Activated T-helper 1 cell treated with Interleukin-2 at 50 U/mL for 16 hours (primary cell): ENCODE measurements at places on chromosomes 16 and 17.

- DNase-seq = peak; percentile 38
Measured at GRCh38 chr17:68296217-68297191, 5.2 kb downstream of the ARSG start.

DNA sequence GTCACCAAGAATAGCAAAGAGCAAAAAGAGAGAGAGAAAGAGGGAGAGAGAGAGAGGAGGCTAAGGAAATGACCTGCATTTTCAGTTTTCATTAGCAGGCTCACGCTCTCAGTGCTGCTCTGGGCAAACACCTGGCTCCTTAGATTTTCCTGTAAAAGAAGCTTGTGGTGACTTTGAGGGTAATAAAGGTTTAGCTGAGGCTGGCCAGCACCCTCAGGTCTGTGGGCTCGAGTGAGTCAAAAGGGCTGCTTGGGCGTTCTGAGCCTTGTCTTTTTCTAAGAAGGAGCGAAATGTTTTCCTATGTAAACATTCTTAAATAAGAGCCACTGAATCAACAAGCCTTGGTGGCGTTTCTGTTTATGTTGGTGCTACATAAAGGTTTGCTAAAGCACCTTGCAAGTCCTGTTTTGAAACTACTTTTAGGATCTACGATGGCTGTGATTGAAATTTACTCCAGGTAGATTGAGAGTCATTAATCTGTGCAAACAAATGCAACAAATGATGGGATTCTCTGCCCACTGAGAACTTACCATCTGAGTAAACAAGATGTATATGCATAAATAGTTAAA lies 38.8 kb downstream of the SHISA6 start:
- DNase-seq = no peak

DNA sequence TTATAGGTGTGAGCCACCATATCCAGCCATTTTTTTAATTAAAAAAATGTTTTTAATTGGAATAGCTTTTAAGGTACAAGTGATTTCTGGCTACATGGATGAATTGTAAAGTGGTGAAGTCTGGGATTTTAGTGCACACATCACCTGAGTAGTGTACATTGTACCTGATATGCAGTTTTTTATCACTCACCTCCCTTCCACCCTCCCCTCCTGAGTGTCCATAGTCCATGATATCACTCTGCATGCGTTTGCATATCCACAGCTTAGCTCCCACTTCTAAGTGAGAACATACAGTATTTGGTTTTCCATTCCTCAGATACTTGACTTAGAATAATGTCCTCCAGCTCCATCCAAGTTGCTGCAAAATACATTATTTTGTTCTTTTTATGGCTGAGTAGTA lies 13.4 kb upstream of the CRYBA1 start:
- no peak for DNase-seq

GRCh38 chr16:20612551-20613480 lies 36.6 kb upstream of the ACSM2B start:
- no peak for DNase-seq

DNA sequence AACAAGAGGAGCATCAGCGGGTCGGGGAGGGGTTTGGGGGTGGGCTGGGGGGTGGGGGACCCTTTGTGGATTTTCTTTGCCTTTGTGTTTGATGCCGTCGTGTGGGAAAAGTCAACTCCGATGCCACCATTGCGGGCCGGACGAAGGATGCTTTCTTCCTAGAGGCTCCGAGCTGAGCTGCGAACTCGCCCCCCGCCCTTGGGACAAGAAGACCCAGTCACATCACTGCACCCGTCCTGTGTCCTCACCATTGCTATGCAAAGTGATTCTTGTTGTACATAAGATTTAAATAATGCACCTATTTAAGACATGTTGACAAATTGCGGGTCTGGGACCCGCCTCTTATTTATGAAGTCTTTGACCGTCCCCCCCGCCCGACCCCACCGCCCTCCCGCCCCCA lies 69.0 kb upstream of the PLCG2 start:
- no peak for DNase-seq

- no peak for DNase-seq
Measured at GRCh38 chr16:78506367-78507193, 407.1 kb downstream of the WWOX start.

- no peak for DNase-seq
Measured at GRCh38 chr16:85072947-85073346, 39.3 kb downstream of the CIBAR2 start.
